ENCODE measurements at places on chromosomes 6 and 20.

- no peak for DNase-seq
These were observed 182.4 kb downstream of the KHDC1L start for GRCh38 chr6:73042892-73043291.

GRCh38 chr20:50903353-50904051, 27.7 kb downstream of the ADNP start:
- peak; percentile 94 for DNase-seq

- DNase-seq, result no peak
These were observed 122.4 kb downstream of the RIN2 start for GRCh38 chr20:19880256-19881079.

- DNase-seq, result no peak
These were observed 46.2 kb upstream of the RNF144B start for GRCh38 chr6:18340781-18341551.

- DNase-seq, result no peak
These were observed 34.4 kb downstream of the EFHC1 start for GRCh38 chr6:52454556-52454955.

- DNase-seq, result no peak
These were observed 695 bp downstream of the ARHGAP18 start for GRCh38 chr6:129709196-129709768.

DNA sequence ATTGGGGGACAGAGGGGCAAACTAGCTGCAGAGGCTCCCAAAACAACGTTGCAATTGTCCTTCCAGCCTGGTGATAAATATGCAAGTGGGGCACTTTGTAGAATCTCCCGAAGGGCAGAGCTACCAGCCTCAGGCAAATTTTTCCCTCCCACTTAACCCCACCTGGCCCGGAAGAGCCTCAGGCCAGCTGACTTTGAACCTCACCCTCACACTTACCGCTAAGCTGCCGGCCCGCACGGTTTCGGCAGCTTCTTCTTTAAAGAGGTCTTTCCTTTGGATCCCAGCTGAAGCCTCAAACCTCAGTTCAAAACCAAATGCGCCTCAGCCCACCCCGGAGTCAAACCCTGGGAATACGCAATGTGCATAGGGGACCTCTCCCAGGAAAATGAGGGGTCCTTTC, 2.5 kb downstream of the OVOL2 start:
- DNase-seq, result no peak

GRCh38 chr6:168415098-168415992, 25.6 kb upstream of the SMOC2 start:
- no peak for DNase-seq

- DNase-seq, result no peak
These were observed 31.9 kb upstream of the MRPS18A start for GRCh38 chr6:43719511-43719910.

DNA sequence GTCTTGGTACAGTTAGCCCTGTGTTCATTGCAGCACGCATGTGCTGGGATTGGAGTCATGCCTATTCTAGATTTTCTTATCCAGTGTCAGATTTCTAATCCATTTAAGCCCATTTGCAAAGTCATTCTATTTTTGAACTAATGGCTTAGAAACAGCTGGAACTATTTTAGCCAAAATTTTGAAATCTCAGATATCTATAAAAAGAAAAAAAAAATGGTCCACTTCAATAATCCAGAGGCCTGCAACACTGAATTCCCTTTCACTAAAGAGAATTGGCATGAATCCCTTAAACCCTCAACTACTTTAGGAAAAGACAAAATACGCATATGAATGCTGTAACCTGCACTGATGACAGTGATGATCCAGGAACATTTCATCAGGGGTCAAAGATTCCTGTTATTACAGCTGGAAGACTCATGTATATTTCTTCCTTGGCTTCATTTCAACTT, 1.5 kb downstream of the COL21A1 start:
- DNase-seq, result no peak

GRCh38 chr6:3391902-3392458, 64.9 kb downstream of the SLC22A23 start:
- no peak for DNase-seq

DNA sequence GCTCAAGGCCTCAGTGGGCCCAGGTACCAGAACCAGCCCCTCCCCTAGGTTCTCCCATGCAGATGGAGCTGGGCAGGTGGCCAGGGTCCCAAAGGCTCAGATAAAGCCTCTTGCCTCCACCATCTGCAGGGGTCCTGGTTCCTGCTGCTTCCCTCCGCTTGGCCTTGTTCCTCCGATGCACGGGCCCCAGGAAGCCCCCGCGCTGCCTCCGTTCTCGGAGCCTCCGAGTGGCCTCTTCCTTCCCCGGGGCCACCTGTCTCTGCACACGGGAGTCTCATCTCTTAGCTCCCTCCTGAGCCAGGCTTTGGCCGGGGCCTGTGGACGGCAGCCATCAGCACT, 1.9 kb upstream of the PTK6 start:
- no peak for DNase-seq

DNA sequence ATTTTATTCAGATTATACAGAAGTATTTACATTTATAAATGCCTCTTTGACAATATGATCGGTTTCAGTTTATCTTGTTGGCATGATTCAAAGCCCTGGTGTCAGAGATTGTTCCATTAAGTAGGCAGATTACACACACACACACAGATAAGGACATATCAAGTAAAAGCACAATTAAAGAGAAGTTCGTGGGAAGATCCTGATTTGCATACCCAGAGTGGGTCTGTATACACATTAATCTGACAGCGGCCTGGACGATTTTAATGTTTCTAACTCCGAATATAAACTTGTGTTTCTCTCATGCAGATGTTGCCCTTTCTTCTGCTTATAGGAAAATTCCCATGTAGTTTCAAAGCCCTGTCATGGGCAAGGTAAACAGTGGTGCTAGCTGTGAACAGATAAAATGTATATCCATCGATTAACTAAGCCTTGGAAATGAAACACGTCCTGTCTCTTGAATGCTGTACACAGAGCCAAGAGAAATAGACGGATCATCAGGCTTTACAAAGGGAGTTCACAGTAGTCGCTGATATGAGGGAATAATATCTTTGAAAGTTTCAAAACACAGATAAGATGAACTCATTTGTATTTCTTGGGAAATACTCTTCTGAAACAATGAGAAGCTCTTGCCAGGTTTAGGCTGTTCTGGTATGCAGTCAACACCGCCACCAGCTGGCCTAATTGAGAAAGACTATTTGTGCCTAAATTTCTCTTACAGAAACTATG, 108.2 kb upstream of the GMDS start:
- DNase-seq, result peak; percentile 84

DNA sequence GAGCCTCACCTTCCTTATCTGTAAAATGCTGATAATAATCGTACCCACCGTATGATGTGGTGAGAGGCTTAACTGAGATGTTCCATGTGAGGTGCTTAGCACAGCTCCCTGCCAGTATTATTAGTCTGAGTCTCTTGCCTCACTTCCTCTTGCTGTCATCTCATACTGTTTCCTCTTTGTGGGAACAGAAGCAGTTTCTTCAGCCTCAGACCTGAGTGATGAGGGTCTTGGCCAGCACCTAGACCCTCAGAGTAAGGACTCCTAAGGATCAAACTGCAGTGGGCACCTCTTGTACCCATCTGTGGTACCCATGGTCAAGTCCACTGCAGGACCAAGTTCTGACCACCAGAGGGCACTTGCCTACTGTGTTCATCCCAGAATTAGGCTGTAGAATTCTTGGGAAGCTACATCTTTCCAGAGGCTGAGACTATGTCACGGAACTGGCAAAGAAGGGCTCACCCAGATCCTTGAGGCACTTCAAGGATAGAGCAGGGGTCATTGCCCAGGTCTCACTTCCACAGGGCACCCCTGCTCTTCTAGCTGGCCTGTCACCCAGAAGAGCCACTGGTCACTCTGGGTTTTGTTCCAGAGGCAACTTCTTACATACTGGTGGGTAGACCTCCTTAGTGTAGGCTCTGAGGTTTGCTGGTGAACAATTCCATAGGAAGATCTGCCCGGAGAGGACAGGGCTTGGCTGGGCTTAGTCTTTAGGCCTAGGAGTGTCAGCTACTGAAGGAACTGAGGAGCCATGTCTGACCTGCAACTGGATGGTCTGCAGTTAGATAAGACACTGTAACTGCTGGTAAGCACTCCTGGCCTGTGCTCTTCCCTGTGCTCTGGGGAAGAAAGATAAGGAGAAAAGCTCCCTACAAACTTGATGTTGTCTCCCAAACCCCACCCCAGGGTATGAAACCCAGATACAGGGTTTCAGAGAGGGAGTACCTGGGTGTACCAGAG, 20.6 kb upstream of the SGK2 start:
- DNase-seq, result peak; percentile 75

- no peak for DNase-seq
These were observed 27.0 kb downstream of the CBFA2T2 start for GRCh38 chr20:33516882-33517281.

DNA sequence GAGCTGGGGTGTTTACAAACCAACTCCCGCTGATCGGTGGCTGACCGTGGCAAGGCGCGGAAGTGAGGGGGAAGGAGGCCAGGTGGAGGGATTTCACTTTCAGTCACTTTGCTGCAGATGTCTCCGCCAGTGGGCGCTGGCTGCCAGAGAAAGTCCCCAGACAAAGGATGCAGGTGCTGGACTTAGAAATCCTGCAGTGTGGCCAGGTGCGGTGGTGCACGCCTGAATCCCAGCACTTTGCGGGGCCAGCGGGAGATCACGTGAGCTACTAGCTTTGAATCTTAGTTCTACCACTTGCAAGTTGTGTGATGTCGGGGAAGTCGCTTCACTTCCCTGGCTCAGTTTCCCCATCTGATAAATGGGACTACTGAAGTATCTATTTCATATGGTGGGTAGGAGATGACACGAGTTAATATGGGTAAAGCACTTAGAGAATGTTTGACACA, 180.4 kb downstream of the ZNF217 start:
- DNase-seq, result peak; percentile 30

DNA sequence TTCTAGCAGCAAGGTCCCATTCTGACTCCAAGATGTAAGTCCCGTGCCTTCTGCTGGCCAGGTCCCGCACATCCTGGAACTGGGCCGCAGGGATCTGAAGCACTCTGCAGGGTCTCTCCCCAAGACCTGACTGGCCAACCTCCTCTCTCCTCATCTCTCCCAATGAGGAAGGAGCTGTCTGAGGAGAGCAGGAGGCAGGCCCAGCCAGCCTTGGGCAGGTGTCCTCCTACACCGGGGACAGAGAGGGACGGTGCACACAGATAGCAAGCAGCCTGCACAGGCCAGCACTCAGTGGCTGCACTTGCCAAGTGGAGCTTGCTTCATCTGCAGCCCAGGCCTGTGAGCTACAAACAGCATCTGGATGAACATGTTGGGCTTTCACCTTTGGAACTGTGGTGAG, 76.8 kb upstream of the CD93 start:
- DNase-seq, result no peak

DNA sequence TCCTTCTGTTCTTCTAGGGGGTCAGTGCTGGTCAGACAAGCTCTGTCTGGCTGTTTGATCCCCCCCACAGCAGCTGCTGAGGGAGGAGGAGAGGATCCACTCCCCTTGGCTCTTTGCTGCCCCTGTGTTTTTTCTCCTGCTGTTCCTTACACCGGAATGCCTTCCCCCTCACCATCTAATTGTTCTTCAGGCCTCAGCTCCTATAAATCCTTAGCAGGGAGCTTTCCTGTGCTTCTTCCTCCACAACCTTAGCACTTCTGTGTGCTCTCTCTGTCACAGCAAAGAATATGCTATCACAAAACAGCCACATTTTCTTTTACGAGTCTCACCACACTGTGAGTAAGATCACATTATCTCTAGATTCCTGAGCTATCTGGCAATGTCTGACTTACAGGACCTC, 196.6 kb downstream of the OTOR start:
- DNase-seq, result no peak

- no peak for DNase-seq
These were observed 62.1 kb upstream of the BHLHE23 start for GRCh38 chr20:63068711-63069367.

DNA sequence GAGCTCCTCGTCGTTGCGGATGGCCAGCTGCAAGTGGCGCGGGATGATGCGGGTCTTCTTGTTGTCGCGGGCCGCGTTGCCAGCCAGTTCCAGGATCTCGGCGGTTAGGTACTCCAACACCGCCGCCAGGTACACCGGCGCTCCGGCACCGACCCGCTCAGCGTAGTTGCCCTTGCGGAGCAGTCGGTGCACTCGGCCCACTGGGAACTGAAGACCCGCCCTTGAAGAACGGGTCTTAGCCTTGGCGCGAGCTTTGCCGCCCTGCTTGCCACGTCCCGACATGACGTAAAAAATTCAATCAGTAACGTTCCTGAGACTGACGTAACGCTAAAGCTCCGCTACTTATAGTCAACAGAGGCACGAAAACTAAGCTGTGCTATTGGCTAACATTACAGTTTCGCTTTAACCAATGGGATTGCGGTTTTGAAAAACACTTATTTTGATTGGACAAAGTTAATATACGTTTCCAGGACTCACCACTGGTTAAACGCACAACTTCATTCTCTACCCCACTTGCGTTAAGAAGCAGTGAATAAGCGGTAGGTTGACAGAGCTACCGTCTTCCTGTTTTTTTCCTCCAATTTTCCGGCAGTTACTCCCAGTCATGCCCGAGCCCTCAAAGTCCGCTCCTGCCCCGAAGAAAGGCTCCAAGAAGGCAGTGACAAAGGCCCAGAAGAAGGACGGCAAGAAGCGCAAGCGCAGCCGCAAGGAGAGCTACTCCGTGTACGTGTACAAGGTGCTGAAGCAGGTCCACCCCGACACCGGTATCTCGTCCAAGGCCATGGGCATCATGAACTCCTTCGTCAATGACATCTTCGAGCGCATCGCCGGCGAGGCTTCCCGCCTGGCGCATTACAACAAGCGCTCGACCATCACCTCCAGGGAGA, 73.9 kb downstream of the OR2B2 start:
- peak; percentile 99 for DNase-seq

DNA sequence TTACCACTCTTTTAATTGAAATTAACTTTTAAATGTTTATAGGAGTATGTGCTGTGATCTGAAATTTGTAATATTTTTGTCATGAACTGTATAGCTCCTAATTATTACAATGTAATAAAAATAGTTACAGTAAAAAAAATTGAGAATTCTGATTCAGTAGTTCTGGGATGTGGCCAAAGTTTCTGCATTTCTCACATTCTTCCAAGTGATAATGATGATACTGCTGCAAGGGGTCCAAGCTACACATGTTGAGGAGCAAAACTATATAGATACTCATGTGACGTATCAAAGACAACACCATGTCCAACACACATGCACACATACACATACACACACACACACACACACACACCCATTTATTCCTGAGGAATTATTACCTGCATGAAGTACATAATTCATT, 71.0 kb upstream of the FAM83B start:
- no peak for DNase-seq

DNA sequence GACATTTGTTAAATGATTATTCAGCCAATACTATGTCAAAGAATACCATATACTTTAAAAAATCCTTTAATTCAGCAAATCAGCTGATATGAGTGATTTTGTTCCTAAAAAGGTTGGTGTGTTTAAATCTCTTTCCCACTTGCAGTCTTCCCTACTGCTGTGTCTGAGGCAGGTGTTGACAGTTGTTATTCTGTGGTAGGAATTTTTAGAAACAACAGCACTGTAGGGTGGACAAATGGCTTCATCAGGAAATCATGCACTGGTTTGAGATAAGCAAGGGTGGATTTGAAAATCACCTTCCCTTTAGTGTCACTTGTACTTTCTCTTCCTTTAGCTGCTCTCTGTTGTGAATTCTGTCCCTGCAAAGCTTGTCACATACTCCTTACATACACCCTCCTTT, 213.7 kb upstream of the SGK1 start:
- DNase-seq, result no peak
